Ascending aorta (tissue), 2 donors: ENCODE measurements at places on chromosomes 1 and 21.

DNA sequence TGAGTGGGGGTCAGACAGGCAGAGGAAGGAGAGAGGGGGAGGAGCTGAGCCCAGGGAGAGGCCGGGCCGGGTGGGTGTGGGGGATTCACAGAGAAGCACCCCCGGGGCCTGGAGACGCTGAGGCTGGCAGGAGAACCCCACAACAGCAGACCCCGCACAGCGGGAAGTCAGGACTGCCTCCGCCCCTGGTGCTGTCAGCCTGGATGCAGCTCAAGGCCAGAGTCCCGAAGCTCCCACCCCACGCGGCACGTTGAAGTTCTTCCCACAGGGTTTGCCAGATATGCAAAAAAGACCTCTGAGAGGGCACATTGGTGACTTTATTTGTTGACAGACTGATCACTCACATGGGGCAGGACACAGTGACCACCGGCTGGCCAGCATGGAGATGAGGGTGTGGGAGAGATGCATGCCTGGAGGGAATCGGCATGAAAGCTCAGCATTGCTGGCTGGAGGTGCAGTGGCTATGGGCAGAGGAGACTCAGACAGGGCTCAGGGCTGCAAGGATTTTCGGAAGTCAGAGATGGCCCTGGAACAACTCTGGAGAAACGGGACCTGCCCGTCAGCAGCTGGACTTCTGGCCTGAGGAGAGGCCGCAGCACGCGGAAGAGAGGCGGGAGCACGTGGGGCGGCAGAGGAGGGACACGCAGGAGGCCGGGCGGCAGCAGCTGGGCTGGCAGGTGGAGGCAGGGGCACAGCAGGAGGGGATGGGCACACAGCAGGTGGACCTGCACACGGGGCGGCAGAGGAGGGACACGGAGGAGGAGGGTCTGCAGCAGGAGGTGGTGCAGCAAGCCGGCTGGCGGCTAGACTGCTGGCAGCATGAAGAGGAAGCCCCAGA lies 885 bp downstream of the KRTAP10-3 start:
- no peak overlapping the region for H3K4me3 ChIP-seq
- H3K4me1 ChIP-seq = no peaks in the 10 kb centered on the region

DNA sequence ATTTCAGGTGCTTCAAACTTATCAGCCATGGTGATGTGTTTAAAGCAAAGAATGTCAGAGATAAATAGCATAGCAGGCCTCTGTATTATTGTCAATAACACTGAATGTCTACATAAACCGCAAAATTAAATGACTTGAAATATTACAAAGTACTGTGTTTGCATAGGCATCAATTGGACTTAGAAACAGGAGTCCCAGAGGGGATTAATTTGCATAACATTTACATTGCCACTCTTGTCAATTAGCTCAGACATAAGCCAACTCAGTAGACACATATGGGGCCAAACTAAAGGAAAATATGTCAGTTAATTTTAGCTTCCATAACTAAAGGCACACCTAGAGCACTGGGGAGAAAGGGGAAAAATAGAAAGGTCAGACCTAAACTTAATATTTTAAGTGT lies 814.5 kb upstream of the NEGR1 start:
- no peak overlapping the region for H3K4me3 ChIP-seq
- no peak overlapping the region for H3K27ac ChIP-seq
- H3K36me3 ChIP-seq = no peaks in the 10 kb centered on the region
- no peak for DNase-seq
- H3K4me1 ChIP-seq = no peaks in the 10 kb centered on the region

DNA sequence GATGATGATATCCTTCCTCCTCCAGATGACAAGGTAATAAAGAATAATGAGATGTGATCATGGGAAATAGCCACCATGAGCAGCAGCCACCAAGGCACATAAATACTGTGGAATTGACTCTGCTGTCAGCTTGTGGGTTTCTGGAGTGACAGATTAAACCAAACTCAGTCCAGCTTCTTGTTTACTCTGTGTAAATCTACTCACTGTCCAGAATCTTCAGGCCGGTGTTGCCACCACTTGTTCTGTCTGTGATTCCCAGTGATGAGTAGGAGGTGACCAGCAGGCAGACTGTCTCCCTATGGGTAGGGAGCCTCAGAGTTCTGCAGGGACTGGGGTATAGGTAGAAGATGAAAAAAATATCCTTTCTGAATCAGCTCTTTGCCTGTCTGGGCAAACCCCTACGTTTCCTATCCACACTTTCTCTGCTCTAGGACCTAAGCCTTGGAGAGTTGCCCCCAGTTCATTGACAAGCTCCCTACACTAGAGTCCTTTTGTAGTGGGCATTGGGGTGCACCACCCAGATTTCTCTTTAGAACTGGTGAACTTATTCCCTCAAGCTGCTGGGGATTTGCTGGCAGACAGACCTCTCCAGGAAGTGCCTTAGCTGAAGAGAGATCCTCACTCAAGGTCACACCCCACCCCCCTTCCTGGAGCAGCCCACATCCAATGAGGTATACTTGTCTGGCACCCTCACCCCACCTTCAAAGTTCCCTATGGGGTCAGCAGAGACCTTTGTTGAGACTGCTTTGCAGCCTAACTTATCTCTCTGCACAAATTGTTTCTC lies 47.6 kb downstream of the ATP1A1 start:
- H3K27ac ChIP-seq = no peak overlapping the region
- no peak for DNase-seq
- no peaks in the 10 kb centered on the region for H3K36me3 ChIP-seq
- H3K27me3 ChIP-seq = no peaks in the 10 kb centered on the region

DNA sequence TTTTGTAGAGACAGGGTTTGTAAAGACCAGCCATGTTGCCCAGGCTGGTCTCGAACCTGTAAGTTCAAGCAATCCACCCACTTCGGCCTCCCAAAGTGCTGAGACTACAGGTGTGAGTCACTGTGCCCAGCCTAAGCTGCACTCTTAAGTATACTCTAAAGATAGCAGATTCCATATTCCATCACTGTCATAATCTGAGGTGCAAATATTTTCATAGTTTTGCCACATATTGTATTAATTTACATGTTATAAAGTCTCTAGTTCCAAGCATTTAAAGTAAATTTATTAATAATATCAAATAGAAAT lies 121.3 kb downstream of the HFM1 start:
- no peak for DNase-seq
- H3K27me3 ChIP-seq = no peaks in the 10 kb centered on the region
- H3K4me3 ChIP-seq = no peak overlapping the region
- no peaks in the 10 kb centered on the region for H3K36me3 ChIP-seq

GRCh38 chr1:25620211-25620610 lies 3.6 kb downstream of the MAN1C1 start:
- peaks cover 19% of the 10 kb centered on the region for H3K4me1 ChIP-seq
- H3K27me3 ChIP-seq = no peaks in the 10 kb centered on the region
- H3K4me3 ChIP-seq = no peak overlapping the region
- no peaks in the 10 kb centered on the region for H3K36me3 ChIP-seq
- no peak for DNase-seq

DNA sequence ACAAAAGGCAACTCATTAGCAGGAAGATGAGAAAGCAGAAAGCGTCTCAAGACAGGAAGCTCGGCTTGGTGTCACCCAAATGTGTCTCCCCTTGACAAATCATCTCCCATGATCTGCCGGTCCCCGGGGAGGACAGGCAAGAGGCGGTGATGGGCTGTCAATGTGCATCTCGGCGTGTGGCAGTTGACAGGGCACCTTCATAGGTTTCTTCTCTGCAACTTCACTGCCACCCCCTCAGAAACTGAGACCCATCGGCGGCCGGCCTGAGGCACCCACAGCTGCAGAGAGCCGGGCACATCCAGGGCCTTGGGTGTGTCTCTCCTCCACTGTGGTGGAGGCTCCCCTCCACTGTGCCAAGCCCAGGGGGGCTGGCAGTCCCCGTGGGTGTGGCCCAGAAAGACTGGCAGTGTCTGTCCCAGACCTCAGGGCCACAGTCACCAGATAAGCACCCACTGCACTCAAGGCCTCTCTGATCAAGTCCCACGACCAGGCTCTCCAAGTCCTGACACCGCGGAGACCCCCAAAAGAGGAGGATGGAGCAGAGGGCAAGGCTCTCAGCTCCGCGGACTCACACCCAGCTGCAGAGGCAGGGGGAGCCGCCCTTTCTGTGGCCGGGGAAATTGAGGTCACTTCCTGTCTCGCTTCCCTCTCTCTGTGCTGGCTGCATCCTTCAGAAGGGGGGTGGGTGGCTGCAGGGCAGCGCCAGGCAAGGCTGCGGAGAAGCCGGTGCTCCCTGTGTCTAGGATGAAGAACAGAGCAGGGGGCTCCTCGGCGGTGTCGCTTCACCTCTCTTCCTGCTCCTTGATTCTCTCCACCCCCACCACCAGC lies 39.6 kb upstream of the LBR start:
- H3K36me3 ChIP-seq = no peaks in the 10 kb centered on the region
- peak overlapping the region; percentile 52 for H3K4me3 ChIP-seq
- peak overlapping the region; percentile 30 for H3K27ac ChIP-seq
- H3K27me3 ChIP-seq = no peaks in the 10 kb centered on the region
- H3K4me1 ChIP-seq = no peaks in the 10 kb centered on the region
- no peak for DNase-seq

- no peaks in the 10 kb centered on the region for H3K36me3 ChIP-seq
- H3K27ac ChIP-seq = no peak overlapping the region
- no peak for DNase-seq
- H3K4me3 ChIP-seq = no peak overlapping the region
- no peaks in the 10 kb centered on the region for H3K4me1 ChIP-seq
These were observed 12.9 kb downstream of the MYOG start for GRCh38 chr1:203072911-203073310.
